ENCODE measurements at places on chromosomes 16 and 17. TPM values are rescaled to one million over a fixed set of nuclear protein-coding genes. Genes with fewer than 3 reads are reported as not detected.

ADAM11 gene
- 0.14 TPM for total RNA-seq

KRT40 gene
- not detected for total RNA-seq

TVP23A gene
- total RNA-seq = not detected

OR4D1 gene
- not detected for total RNA-seq

MYH2 gene
- not detected for total RNA-seq

TMED6 gene
- total RNA-seq = 4.1 TPM

HOXB9 gene
- total RNA-seq = 2.1 TPM

TMEM220 gene
- total RNA-seq = 1.4 TPM

KRT20 gene
- total RNA-seq = 46.7 TPM

RTN4RL1 gene
- 8.1 TPM for total RNA-seq

CCDC182 gene
- total RNA-seq = not detected

PLA2G10 gene
- not detected for total RNA-seq

GJD3 gene
- not detected for total RNA-seq

ALOXE3 gene
- not detected for total RNA-seq

MATCAP1 gene
- total RNA-seq = 25.8 TPM

PRSS8 gene
- total RNA-seq = 4.4 TPM

FUS gene
- total RNA-seq = 34.6 TPM

TM4SF5 gene
- total RNA-seq = not detected

CCDC92B gene
- total RNA-seq = not detected

UNC13D gene
- total RNA-seq = 1.5 TPM

BCL6B gene
- total RNA-seq = not detected

ZMYND15 gene
- 0.03 TPM for total RNA-seq

LRRC3C gene
- not detected for total RNA-seq

RPTOR gene
- 19.8 TPM for total RNA-seq

HOXB4 gene
- 2.7 TPM for total RNA-seq

CDC42EP4 gene
- total RNA-seq = 50.8 TPM
